ENCODE measurements at places on chromosomes 6 and 20. TPM values are rescaled to one million over a fixed set of nuclear protein-coding genes. Genes with fewer than 3 reads are reported as not detected.

Gene FLRT3
- 0.27 TPM for total RNA-seq

Gene MCHR2
- 0.15 TPM for total RNA-seq

Gene STMND1
- total RNA-seq = not detected

- no peak for DNase-seq
Measured at GRCh38 chr20:13626724-13627123, 12.0 kb downstream of the TASP1 start.
